ENCODE measurements at places on chromosomes 3 and 15. TPM values are rescaled to one million over a fixed set of nuclear protein-coding genes. Genes with fewer than 3 reads are reported as not detected.

Gene PLSCR5
- total RNA-seq: 0.25 TPM

Gene SCN11A
- total RNA-seq: 0.25 TPM

Gene PP2D1
- not detected for total RNA-seq

Gene BNC1
- total RNA-seq: under 0.01 TPM

Gene GALNT15
- total RNA-seq: 2.2 TPM

Gene EFHB
- total RNA-seq: 4.2 TPM

Gene NANOGP8
- total RNA-seq: 0.25 TPM

Gene QRICH1
- total RNA-seq: 140 TPM

Gene HIGD1A
- 87.8 TPM for total RNA-seq

All from temporal lobe (tissue), 4 donors.